ENCODE measurements at places on chromosomes 3 and 15.

DNA sequence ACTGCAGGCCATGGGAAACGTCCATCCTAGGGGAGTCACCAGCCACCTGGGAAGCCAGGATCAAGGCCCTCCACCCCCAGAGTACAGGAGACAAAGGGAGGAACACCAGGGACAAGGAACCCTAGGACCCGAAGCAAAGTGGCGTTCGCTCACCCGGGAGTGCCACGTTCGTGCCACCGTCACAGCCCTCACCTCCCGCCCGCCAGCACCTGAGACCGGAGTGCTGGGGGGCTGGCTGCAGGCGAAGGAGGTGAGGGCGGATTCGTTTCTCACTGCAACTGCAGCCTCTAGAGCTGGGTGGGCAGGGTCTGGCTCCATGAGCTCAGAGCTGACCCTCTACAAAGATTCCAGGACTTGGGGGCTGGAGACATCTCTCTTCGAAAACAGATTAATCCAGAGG is 26.3 kb downstream of the ZDHHC19 start:
- no peak for DNase-seq

- no peak for DNase-seq
These were observed 253.8 kb downstream of the XXYLT1 start for GRCh38 chr3:195017151-195017550.

- no peak for DNase-seq
These were observed 212.7 kb upstream of the PPP2R3A start for GRCh38 chr3:135752851-135753250.

DNA sequence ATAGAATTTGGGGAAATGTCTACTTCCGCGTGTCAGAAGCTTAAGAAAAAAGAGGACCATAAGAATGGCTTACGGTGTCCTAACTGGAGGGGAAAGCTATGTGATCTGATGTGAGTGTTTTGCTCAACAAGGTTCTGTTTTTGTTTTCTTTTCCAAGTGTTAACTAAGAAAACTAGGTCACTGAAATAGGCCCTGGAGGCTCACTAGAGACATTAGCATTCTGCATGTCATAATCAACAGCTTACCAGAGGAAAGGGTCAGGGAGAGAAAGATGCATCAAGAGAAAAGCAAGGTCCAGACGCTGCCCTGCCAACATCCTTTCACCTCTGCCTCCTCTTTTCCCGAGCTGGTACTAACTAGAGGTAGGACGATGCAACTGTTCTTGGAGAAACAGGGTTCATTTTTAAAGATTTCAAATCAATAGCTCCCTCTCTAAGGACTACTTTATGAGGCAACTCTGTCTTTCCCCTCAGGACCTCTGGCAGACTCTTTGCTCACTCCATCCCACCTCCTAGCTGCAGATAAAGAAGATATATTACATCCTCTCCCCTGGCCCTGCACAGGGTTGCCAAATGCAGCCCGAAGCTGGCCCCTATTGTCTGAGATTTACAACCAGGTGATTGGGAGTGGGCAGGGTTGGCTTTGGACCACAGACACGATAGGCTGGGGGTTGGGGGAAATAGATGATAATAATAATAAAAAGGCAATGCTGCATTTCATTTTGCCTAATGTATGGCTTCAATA is 209.9 kb upstream of the SLC2A2 start:
- no peak for DNase-seq

GRCh38 chr3:23152989-23153388 is 50.1 kb upstream of the UBE2E2 start:
- DNase-seq = no peak

DNA sequence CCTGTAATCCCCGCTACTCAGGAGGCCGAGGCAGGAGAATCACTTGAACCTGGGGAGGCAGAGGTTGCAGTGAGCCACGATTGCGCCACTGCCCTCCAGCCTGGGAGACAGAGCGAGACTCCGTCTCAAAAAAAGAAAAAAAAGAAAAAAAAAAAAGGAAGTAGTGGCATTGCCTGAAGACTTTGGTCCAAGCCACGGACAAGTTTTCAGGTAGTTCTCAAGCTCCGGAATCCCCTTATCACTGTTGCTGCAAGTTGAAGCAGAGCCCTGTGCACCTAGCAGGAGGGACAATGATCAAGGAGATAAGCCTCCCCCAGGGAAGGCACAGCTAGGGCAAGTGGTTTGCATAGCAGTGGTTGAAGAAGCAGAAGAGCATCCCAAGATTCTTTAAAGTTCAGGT is 97.6 kb downstream of the MEX3B start:
- DNase-seq = no peak

- DNase-seq = no peak
These were observed 34.7 kb upstream of the CTDSPL start for GRCh38 chr3:37826933-37827332.

DNA sequence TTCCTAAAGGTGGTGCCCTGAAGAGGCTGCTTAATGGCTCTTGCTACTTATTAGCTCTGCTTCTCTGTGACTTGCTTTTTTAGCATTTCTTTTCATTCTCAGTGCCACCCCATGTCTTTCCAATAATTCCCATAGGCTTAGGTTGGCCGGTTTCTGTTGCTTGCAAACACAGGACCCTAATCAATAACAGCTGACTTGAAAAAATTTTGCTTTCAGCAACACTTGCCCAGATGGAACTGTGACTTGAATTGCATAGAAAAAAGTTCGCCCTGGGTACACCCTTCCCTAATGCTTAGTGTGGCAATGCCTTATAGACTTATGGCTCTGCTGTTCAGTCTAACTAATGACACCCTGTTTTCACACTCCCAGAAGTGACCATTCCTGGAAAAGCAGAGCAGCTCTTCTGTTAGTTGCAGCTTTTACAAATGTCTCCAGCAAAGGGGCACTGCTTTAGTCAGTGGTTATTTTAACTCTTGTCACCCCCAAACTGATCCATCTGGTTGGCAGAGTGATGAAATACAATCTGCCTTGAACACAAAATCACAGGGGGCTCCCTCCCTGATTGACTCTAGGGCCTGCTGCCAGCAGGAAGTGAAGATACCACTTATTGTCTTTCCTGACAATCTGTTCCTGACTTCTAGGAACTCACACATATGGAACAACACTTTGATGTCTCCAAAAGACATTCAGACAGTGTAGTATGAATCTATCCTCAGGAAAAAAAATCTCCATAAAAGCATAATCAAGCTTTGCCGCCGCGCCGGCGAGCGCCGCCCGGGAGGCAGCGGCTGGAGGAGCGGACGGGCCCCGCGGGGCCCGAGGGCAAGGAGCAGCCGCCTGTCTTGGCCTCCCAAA is 9.7 kb upstream of the SLMAP start:
- no peak for DNase-seq

- peak; percentile 52 for DNase-seq
These were observed 569.3 kb downstream of the MECOM start for GRCh38 chr3:169094204-169094603.

- DNase-seq = no peak
These were observed 99.0 kb downstream of the CNTN3 start for GRCh38 chr3:74515451-74515850.

- no peak for DNase-seq
These were observed 13.6 kb downstream of the WNT7A start for GRCh38 chr3:13866041-13866965.

DNA sequence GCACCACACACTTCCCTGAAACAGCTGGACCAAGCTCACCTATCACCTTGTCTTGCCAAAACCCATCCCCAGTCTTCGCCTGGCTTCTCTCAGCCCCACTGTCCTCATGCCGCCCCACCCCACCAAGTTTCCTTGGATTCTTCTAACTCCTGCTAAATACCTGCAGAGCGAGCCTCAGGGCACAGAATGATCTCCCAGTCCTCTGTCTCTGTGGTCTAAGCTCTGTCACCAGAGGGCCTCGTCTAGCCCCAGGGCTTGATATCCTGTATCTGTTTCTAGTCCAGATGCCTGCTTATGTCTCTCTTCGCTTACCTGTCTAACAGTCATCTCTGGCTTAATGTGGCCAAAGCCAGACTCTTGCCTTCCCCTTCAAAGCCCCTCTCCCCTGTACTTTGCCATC is 9.7 kb downstream of the CCDC12 start:
- DNase-seq = no peak

DNA sequence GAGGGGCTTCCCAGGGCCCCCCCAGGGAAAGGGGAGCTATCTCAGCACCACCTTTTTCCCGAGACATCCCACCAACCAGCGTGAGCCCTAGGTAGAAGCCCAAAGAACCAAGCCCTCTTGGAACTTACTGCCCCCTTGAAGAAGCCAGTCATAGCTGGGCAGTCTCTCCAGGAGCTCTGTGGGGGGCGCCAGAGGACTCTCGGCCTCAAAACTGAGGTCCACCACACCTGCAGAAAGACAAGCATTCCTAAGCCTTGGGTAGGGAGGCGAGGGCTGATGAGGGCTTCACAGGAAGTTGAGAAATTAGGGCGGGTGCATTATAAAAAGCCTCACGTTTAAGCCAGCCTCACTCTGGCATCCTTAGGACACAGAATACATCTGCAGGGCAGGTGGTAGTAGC is 9.0 kb downstream of the SSUH2 start:
- no peak for DNase-seq

DNA sequence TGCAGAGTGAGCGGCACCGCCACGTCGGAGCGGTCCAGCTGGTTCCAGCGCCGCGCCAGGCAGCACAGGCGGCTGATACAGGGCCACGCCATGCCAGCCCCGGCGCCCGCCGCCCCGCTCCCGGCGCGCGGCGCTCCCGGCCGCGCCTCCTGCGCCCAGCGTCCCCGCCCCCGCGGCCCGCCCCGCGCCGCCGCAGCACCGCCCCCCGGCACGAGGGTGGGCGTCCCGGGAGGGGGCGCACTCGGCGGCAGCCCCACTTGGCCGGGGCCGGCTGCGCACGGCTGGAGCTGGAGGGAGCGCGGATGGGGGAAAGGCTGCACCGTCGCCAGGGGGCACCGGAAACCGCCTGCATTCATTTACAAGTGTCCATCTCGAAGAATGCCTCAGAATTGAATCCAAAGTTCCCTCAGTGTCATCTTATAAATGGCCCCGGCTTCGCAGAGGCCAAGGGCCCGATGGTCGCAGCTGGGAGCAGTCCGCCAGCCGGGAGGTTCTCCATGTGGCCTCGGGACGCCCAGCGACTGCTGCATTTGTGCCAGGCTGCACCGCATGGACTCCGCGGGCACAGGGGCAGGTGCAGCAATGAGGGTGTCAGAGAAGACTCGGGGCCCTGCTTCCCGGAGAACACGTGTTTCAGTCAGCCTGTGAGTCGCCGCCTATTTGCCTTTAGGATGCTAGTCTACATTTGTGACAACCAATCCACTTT is at the start of gene MAP6D1:
Gene MAP6D1, minus strand, starts transcription at position 122 of the 706 bp plus-strand sequence. Its CDS starts 30 bp downstream, at position 92.
- DNase-seq = peak; percentile 38

All from fibroblast of lung (primary cell).